ENCODE measurements at places on chromosomes 11 and 22.

GRCh38 chr11:17721242-17721999 is 2.0 kb downstream of the MYOD1 start:
- no peak for DNase-seq

- DNase-seq: peak; percentile 61
These were observed 658.2 kb downstream of the NTM start for GRCh38 chr11:132028380-132029240.

DNA sequence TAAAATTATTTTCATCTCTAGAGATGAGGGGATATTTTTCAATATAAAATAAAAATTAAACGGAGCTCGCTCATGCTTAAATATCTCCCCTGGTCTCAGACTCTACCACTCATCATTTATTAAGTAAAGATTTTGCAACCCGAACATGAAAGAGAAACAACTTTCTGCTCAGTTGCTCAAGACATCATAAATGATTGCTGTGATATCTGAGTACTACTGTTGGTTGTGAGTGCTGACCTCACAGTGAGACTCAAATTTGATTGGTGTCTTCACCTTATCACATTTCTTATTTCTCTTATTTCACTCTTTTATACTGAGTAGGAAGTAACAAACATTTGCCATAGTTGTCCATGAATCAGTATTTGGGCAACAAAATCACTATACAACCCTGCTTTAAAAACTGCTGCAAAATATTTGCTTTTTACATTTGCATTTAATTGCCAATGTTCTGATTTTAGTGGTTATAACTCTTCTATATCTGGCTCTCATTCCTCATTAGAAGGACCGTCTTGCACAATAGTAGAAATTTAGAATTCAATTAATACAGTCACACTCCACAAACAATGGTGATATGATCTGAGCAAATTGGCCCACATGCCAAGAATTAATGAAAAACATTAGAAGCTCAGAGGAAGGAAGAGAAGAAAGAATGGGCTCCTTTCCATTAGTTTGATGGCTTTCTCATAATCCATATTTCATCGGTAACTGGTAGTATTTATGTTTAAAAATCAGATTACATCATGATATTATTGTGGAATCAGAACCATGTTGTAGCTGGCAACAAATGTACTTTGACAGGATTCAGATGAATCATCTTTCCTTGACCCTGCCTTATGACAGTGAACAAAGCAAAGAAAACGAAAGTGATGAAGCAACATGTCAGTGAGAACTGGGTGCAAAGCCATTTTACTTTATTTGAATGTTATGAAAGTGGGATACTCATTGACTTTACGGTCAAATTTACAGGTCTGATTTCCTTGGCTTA is 973.6 kb upstream of the TENM4 start:
- peak; percentile 89 for DNase-seq

DNA sequence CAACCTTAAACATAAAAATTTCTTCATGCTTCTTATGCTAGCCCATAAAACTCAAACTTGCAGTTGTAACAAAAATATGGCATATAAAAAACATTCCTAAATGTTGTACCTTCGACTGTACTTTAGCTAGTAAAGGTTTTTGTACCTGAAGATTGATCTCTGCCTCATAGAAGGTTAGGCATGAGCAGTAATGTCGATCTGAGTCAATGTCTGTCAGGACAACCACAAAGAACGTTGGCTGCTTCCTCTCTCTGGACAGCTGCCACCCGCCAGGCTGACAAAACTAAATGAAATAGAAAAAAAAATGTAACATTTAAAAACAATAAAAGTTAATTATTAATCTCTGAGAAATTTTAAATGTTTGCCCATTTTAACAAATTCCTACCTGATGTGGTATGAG is 251.3 kb downstream of the SBF2 start:
- no peak for DNase-seq

GRCh38 chr11:122197066-122197987 is 81.3 kb upstream of the BLID start:
- peak; percentile 98 for DNase-seq

- DNase-seq: no peak
These were observed 39.5 kb downstream of the ELFN2 start for GRCh38 chr22:37387793-37388192.

DNA sequence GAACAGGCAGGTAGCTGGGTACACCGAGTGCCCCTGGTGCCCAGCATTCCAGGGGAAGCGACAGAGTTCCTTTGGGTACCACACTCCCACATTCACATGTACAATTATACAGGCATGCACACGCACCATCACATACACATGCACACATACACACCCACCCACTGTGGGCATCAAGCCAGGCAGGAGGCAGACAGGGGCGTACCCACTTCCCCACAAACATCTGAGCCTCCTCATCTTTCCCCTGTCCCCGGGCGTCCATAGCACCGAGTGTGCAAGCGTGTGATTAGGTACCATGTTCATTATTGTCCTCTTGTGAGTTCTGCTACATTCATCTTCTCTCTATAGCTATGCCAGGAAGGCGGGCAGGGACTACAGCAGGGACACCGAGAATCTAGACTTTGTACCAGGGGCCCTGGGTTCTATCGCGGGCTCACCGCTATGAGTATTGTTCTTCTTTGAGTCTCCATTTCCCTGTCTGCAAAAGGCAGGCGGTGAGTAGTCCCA is 2.1 kb upstream of the CARD10 start:
- DNase-seq: no peak

DNA sequence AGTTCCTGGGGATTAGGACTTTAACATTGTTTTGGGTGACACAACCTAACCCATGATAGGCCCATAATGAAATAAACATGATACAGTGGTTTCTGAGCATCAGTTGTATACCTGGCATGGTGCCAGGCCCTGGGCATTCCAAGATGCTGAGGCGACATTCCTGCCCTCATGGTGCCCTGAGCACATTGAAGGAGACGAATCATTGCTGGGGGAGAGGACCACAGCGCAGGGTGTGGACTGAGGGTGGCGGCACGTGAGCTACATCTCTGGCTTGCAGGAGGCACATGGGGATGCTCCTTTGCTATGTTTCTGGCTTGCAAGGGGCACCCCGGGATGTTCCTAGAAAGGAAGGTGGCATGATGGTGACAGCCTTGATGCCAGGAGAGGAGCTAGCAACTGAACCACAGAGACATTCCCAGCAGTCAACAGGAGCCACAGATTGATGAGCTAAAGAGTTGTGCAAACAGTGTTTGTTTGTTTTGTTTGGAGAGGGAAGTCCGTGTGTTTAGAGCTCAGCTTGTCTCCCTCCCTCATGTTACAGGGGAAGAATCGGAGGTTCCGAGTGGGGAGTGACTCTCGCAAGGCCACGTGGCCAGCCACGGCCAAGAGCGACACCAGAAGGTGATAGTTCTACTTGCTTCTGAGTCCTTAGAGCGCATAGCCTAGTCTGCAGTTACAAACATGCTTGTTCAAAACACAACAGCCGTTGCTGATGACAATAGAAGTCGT is 106.4 kb downstream of the MIAT start:
- DNase-seq: peak; percentile 19
